ENCODE measurements at places on chromosomes 7 and 10.

DNA sequence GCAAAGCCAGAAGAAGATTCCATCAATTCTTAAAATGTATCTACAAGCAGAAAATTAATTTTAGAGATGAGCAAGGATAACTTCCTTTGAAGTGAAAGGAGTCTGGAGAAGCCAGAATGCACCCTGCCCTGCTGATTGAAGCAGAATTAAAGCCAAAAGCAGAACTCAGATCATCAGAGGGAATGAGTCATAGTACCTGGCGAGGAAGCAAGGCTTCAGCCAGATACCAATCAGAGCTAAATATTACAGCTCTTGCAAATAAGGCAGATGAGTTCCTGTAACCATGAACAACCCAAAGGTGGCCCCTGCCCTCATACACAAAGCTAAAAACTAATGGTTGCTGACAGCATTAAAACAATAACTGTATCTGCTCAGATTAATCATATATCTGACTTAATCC lies 10.4 kb downstream of the HTR7 start:
- DNase-seq: no peak

DNA sequence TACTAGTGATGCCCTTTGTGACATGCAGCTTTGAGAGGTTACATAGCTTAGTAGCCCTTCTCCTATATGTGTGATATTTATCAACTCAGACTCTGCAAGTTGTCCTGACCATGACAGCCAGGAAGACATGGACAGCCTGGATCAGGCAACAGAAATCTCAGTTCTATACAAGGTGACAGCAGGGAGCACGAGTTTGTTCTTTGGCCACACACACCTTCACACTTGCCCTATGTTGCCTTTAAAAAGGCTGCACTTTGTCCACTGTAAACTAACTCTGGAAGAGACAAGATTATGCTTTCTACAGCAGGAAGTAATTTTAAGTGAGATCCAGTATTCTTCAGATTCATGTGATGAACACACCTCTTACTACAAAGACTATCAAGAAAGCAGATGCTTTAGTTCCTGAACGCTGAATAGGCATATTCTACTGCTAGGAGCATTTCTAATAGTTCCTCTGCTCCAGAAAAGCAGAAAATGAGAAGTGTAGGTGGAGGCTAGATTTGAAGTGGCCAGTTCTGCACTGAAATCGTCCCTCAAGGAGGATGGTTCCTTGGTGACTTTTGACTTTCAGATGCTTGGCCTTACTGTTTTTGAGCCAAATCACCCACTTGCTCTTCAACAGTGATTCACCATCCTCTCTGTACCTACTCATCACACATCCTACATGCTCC lies 239.2 kb downstream of the COBL start:
- DNase-seq: no peak

DNA sequence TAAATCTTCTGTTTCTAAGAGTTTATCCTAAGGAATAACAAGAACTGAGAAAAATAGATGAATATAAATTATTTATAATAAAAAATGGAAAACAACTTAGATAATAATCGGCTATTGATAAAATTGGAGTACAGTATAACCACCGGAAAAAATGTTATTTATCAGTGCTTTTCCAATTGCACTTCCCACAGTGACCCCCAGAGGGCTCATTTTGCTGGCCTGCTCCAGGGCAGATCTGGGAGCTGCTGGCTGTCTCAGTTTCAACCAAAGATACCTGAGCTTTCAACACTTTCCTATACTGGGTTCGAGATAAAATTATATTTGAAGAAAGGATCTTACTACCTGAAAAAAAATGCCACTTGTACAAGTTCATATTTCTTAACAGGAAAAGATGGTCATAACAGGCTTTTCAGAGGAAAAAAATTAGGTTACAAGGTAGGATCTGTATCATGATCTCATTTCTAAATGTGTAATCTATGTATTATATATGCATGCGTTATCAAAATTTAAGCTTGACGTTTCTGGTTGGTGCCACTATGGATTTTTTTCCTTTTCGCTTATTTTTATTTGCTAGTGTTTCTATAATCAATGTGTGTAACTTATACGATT lies 165.7 kb downstream of the NPSR1 start:
- peak; percentile 49 for DNase-seq

GRCh38 chr10:126597211-126597610 lies 73.3 kb downstream of the C10orf90 start:
- no peak for DNase-seq

GRCh38 chr10:91856637-91857036 lies 52.6 kb downstream of the FGFBP3 start:
- no peak for DNase-seq
